ENCODE measurements at places on chromosomes 11 and 22.
A peak's percentile ranks its signal among the peaks of the same experiment; 100 is the strongest.

DNA sequence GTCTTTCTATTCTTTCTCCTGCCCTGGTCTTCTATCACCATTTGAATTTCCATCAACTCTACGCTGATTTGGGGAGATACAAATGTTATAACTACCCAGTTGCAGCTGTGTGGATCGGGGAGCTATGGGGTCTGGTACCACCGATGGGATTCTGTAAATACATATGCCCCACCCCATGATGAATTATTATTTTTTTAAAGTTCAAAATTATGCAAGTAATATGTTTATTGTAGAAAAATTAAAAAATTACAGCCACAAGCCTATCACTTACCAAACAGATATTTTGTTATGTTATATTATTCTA lies 52.4 kb upstream of the CLMP start:
- no peak for DNase-seq

- DNase-seq, result no peak
These were observed 13.2 kb upstream of the MPZL2 start for GRCh38 chr11:118277312-118277711.

DNA sequence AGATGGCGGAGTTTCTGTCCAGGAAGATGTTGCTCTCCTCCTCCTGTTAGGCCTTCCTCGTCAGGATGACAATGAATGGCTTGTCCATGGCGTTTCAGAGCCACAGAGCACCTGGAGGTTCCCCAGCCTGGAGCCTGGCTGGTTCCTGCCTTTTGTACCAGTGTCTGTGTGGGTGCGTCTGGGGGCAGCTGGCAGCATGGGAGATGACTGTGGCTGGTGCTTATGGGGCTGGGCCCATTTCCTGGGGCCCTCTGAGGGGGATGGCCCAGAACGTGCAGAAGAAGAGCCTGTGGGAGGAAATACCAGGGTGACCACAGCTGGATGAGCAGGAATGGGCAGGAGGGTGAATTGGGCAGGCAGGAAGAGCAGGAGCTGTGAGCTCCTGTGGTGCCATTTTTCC lies 6.7 kb downstream of the SLC37A2 start:
- no peak for DNase-seq

- DNase-seq, result no peak
These were observed 365.3 kb downstream of the CTTN start for GRCh38 chr11:70763606-70764005.

DNA sequence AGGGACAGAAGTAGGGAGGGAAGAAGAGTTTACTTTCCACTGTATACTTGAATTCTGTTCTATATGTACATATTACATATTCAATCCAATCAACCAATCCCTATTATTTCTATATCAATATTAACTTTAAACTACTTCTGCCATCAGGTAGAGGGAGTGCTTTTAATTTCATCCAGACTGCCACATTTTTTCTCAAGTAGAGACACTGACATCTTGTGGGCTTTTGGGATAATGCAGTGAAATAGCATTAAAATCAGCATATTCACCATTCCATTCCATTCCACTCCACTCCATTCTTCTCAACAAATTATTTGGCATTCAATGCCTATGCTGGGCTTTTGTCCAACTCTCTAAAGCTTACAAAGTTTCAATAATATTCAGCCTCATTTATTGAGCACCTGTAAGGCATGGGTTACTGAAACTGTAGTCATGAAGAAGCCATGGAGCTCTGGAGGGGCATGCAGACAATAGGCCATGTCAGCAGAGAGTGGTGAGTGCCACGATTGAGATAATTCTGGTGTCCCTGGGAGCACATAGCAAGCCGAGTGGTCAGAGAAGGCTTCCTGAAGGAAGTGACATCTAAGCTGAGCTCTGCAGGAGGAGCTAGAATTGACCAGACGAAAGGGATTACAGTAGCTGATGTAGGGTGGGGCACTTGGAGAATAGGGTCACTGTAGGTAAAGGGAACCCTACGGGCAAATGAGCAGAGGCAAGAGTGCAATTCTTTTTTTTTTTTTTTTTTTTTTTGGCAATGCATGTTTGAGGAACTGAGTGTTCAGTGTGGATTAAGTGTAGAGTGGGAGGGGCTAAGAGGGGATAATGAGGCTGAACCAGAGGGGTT lies 12.8 kb upstream of the CLPB start:
- peak; percentile 25 for DNase-seq

- no peak for DNase-seq
These were observed 73.4 kb downstream of the TNRC6B start for GRCh38 chr22:40251106-40251505.

- DNase-seq, result no peak
These were observed 1.2 kb downstream of the MICALL1 start for GRCh38 chr22:37907036-37907954.

GRCh38 chr11:61718621-61719302 lies 33.7 kb upstream of the MYRF start:
- DNase-seq, result peak; percentile 70

GRCh38 chr22:22798232-22798616 lies 89.4 kb upstream of the IGLL5 start:
- DNase-seq, result no peak

DNA sequence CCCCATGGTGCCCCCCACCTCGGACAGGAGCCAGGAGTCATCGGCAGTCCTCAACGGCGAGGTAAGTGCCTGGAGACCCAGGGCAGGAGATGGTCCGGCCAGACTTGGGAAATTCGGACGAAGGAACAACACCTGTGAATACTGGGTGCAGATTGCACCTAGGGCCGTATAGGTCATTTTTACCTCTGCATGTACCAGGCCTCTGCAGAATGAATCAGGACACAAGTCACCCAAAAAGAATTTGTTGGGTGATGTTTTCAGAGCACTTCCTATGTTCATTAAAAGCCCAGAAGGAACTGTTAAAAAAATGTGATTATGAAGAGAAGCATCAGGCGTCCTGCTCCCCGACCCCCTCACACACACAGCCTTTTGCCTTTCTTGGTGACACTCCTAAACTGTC lies 93.9 kb downstream of the C11orf91 start:
- no peak for DNase-seq

- no peak for DNase-seq
These were observed 185.8 kb upstream of the C11orf87 start for GRCh38 chr11:109236188-109236587.

- no peak for DNase-seq
These were observed 38.3 kb upstream of the PTPRJ start for GRCh38 chr11:47941907-47942558.

DNA sequence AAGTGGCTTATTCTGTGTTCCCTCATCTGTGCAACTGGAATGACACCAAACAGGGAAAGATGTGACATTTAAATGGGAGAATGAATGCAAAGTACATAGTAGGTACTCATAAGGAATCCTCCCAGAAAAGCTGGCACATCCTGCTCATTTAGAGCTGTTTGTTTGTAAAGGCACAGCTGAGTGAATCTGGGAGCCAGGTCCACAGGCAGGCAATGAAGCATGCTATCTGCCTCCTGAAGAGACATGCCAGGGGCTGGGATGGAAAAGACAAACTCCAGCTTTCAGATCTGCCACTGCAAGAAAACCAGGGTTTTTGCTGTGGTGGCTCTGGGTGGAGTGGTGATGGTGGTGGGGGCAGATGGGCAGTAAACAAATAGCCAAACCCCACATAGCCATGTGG lies 150.1 kb downstream of the TENM4 start:
- DNase-seq, result no peak

- DNase-seq, result peak; percentile 2
These were observed 4.2 kb downstream of the SCGB1C1 start for GRCh38 chr11:196786-197731.

DNA sequence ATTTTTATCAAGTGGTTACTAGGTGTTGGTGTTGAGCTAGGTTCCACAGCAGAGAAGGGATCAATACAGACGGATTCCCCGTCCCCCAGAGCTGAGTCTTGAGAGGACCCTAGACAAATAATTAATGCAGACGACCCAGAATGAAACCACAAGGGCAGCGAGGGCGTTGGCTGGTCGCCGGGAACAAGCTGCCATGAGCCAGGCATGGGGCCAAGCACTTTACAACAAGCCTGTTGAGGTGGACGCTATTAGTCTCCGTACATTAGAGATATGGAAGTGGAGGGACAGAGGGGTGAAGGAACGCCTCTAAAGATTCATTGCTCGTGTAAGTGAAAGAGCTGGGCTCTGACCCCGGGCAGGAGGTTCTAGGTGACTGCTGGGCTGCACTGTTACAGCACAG lies 77.1 kb upstream of the EIF3D start:
- peak; percentile 51 for DNase-seq
